Myocyte (in vitro differentiated cells): ENCODE measurements at places on chromosomes 6 and 20. TPM values are rescaled to one million over a fixed set of nuclear protein-coding genes. Genes with fewer than 3 reads are reported as not detected.

GRCh38 chr6:12024216-12024615 is 12.1 kb downstream of the HIVEP1 start:
- no peak for DNase-seq

The SOBP gene
- 0.21 and 0.42 TPM in 2 replicates for total RNA-seq

DNA sequence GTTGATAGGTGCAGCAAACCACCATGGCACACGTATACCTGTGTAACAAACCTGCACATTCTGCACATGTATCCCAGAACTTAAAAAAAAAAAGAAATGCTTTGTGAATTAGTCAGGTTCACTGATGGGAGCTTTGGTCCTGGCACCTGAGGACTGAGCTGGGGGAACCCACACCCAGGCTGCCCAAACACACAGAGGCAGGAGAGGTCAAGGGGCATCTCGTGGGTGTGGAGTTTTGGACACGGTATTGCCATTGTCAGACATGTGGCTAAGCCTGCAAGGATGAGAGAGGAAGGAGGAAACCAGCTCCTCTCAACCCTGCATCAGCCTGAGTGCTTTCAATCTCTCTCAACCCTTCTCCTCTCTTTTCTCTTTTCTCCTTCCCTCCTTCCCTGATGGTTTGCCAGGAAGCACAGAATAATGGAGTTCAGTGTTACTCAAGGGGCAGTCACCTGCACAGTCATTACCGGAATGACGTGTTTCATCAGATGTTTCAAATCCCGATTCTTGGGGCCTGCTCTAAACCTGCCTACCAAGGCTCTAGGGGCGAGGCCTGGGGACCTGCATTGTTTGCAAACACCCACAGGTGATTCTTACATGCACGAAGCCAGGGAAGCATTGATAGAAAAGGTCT is 89.9 kb upstream of the NEDD9 start:
- no peak for DNase-seq

DNA sequence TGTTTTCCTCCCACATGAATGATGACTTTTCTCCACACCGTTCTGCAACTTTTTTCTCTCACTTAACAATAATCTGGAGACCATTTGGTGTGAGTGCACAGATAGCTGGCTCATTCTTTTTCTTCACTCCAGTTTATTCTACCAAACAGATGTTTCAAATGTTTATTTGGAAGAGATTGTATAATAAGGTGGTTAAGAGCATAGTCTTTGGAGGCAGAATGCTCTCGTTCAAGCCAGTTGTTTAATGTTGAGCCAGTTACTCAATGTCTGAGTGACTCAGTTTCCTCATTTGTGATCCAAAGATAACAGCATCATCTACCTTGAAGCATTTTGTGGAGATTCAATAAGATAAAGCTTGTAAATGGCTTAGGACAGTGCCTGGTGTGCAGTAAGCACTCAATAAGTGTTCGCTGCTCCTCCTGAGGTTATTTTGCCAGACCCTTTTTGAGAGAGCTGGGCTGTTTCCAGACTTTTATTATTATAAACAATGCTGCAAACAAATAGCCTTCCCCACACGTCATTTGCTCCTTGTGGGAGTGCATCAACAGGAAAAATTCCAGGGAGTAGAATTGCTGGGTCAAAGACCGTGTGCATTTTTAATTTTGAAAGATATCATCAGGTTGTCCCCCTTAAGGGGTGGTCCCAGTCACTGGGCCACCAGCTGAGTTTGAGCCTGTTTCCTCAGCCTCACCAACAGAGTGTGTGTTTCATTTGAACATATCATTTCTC is 70.6 kb downstream of the VEGFA start:
- DNase-seq, result no peak

The KCNG1 gene
- 0.42 and 0.48 TPM in 2 replicates for total RNA-seq
